ENCODE measurements at places on chromosomes 1 and 21.

- DNase-seq = no peak
These were observed 40.9 kb downstream of the SYT6 start for GRCh38 chr1:114112775-114113174.

- DNase-seq = no peak
These were observed 7.8 kb upstream of the CPLANE2 start for GRCh38 chr1:16244650-16245285.

GRCh38 chr1:234608911-234609690 is 877 bp downstream of the IRF2BP2 start:
- DNase-seq = peak; percentile 53

GRCh38 chr21:42737951-42738590 is 84.7 kb downstream of the PDE9A start:
- DNase-seq = peak; percentile 59

DNA sequence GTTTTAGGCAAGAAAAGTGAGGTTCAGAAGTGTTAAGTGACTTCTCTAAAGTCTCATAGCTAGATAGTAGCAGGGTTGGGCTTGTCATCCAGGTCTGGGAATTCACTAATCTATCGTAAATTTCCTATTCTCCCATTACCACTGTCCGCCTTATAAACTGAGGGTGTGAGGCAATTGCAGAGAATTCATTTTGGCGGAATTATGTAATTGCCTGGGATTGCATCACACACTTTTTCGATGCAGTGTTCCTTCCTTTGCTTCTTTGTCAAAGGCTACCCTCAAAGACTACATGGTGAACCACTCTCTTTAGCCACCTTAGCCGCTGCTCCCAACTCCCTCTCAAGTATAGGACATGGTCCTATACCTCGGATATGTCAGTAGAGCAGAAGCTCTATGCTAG is 19.1 kb downstream of the SELP start:
- DNase-seq = no peak

DNA sequence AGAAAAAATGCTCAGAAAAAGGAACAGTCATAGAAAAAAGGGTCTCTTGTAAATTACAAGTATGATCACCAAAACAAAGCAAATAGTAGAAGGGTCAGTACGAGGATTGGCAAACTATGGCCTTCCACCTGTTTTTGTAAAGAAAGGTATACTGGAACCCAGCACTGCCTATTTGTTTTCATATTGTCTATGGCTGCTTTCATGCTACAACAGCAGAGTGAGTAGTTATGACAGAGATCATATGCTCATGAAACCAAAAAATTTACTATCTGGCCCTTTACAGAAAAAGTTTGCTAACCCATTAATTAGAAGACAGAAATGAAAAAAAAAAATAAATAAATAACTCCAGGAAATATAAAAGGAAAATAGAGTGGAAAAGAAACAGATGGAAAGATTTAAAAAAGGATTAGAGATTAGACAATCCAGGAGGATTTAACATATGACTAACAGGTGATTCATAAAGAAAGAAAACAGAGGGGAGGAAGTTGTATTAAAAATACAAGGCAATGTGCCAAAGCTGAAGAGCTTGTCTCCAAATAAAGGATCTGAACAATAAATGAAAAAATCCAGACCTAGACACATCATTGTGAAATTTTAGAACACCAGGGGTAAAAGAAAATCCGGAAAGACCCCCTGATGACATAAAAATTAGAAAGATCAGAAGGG is 108.5 kb upstream of the SERTAD4 start:
- no peak for DNase-seq

- DNase-seq = no peak
These were observed 30.6 kb downstream of the CDCP2 start for GRCh38 chr1:54122135-54122751.

DNA sequence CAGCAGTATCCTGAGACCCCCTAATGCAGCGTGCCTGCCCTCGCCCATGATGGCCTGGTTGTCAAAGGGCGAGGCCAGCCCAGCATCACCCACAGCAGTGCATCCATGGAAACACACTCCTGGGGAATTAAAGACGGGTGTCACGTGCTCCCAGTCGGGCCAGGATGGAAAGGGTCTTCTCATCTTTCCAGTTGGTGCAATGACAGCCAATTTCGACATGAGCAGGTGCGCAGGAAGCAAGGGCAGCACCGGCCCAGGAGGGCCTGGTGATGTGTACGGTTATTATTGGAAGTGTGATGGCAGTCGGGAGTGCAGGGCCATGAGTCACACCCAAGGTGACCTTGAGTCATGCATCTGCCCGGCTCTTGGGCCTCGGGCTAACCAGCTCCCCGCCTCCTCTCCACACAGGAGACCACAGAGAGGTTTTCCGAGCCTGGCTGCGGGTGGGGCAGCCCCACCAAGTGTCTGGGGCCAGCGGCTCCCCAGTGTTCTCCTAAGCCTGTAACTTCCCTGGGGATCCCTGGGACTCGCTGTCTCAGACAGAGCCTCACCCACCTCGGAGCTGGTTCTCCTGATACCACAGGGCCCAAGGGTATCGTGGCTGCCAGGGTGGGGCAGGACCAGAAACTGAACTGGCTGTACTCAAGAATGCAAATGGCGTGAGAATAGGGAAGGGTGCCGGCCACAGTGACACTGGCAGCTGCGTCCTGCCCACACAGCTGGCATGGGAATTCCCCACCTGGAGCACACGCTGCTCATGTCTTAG is 119.8 kb downstream of the SIK1 start:
- DNase-seq = no peak

DNA sequence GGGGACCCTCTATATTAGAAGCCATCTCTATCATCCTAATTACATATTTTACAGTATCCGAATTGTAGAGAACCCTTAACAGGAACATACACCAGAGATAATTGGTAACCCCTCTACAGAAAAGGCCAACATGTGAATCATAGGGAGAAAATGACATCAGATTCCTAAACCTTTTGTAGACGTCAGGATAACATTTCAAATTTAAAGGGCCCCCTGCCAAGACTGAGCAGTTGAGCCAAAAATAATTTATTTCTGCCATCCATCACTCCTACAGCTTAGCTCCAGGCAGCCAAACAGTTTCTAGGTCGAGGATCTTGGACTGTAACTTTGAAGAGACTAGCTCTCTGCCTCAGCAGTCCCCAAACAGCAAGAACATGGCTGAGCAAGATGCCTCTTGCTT is 21.2 kb downstream of the ZNF697 start:
- DNase-seq = no peak

GRCh38 chr1:21308330-21308729 is 18.1 kb upstream of the ECE1 start:
- no peak for DNase-seq

- DNase-seq = no peak
These were observed 151.0 kb downstream of the ST6GALNAC5 start for GRCh38 chr1:77018311-77018710.

- DNase-seq = no peak
These were observed 17.3 kb downstream of the POFUT2 start for GRCh38 chr21:45270306-45270821.

DNA sequence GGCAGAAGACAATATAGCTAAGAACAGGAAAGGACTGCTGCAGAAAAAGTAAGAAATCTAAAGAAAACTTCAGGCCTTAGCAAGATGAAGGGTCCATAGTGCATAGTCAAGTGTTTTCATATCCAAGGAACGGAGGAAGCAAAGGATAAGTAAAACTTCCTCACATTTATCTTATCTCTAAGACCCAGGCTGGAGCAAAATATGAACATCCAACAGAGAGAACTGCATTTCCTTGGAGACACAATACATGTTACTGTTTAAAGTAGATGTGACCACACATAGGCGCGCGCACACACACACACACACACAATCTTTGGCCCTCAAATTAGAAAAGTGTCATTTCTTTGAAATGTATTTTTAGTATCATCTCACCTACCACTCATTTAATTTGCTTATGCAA is 66.7 kb downstream of the TTLL7 start:
- DNase-seq = no peak

DNA sequence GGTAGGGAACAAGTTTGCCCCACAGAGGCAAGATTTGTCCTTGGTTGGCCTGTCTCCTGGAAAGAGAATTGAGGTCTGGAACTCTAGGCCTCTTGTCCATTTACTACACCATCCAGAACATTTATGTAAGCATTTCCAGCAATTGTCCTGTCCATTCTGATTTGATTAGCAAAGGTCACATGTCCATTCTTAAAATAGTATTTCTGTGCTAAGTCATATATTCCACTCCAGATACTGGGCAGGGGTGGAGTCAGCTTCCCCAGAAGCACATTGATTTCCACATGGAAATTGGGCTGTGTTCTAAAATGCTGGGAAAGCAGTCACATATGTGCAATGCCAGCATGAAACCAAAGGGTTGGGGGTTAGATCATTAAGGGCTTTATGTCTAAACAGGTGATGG is 21.5 kb upstream of the FMN2 start:
- no peak for DNase-seq

GRCh38 chr1:61757950-61758349 is 15.7 kb downstream of the PATJ start:
- no peak for DNase-seq

DNA sequence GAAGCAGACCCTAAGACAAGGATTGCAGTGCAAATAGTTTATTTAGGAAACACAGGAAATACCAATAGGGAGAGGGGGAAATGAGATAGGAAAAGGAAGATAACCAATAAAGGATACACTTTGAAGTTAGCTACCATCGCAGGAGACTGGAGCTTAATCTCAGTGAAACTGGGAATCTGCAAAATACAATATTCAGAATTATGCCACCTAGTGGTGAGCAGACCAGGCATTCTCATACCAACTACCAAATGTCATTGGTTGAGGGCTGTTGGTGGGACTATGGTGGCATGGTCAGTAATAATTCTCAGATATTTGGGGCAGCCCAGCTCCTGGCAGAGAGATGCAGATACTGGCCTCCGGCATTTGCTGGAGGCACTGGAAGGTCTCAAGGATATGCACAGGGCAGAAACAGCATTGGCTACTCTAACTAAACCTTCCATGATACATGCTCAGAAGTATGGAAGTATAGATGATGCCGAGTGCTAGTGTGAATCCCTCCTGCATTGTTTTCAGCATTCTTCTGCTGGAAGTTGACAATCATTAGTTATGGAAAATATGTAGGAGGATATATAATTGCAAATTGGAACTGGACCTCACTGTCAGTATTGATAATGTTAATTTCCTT is 11.8 kb upstream of the ZFP69B start:
- DNase-seq = peak; percentile 40

GRCh38 chr1:178724376-178724727 is 692 bp upstream of the RALGPS2 start:
- DNase-seq = no peak

GRCh38 chr1:46508757-46509156 is 19.1 kb downstream of the DMBX1 start:
- DNase-seq = no peak

DNA sequence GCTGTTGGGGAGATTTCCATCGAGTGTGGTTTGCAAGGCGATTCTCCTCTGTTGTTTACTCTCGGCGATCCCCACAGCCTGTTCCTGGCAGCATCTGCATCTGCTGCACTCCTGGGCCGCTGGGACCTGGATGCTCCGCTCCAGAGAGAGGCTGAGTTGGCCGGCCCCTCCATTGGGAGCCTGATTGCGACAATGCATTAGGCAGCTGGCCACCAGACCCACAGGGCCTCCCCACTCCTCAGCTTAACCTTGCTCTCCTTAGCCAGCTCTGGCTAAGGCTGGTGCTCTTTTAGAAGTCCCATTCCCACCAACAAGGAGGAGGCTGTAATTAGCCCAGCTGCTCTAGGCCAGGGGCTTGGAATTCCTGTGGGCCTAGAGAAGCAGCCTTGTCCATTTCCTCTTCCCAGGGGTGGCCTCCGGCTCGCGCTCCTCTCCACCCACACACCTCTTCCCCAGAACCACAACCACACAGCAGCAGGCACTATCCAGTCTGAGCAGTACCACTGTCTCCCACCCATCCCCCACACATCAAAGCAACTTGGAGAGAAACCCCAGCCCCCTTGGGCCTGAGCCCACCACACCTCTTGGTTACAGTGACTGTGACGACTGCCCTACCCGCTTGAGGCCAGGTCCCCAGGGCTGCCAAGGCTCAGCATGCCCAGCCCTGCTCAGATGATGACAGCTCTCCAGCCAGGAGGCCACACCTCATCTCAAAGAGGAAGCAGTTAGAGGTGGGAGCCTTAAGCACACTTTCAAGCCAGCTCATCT is 193.8 kb upstream of the EDN2 start:
- DNase-seq = no peak

DNA sequence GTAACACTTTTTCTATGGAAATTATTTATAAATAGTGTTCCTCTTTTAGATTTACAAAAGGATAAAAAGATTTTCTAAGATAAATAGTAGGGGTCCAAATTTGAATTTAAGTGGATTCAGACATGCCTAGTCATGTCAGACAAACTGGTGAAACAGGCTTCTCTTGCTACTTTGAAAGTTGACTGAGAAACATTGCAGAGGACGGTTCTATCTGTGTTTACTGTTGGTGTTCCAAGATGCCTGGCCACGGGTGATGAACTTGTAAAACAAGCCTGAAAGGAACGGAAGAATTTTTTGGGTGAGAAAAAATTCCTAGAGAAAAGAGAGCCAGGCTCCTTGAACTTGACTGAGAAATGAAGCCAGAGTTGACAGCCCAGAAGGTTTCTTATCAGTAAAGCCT is 2.2 kb downstream of the KRTAP19-1 start:
- no peak for DNase-seq

All from CD4-positive, alpha-beta T cell treated with Interleukin-6 at 100 ng/mL for 8 hours (primary cell).